ENCODE measurements at places on chromosomes 5 and 9.

- DNase-seq = peak; percentile 92
Observed at GRCh38 chr9:132406554-132407122, at the start of gene TTF1. TSS of gene TTF1 (minus strand) at chr9:132406840. CDS start at chr9:132402821, 4,019 bp downstream.

DNA sequence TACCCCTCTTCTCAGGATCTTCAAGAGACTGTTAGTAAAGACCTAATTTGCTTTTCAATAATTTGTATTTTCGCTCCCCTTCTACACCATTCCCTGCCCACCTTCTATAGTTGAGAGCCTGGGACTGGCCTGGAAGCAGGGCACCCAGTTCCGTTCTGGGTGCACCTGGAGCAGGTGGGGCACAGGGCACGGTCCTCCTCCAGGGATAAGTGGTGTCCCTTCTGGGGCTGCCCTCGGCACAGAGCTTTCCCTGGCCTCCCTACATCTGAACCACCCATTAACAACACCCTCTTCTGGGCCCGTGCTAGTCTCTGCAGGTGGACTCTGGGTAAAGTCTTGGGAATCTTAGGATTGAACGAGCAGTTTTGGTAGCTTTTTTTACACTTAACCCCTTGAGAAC, 92.8 kb upstream of the PANK3 start:
- no peak for DNase-seq

DNA sequence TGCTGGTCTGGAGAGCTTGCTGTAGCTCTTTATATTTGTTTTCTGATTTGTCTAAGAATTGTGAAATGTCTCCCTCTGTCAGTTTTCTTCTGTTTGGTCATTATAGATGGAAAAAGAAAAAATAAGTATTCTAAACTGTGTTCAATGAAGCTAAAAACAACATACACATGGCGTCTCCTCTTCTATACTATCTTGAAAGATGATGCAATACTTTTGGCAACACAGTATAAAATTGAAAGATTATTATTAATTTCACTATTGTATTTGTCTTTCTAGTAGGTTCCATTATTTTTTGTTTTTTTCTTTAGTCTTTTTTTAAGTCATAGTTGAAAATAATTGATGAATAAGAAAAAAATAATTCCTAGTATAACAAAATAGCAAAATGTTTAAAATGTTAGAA, 22.5 kb downstream of the CCDC192 start:
- DNase-seq = no peak

- DNase-seq = no peak
Observed at GRCh38 chr9:115439641-115440040, 321.7 kb upstream of the TNC start.

- DNase-seq = no peak
Observed at GRCh38 chr9:104905931-104906330, 22.0 kb downstream of the ABCA1 start.

DNA sequence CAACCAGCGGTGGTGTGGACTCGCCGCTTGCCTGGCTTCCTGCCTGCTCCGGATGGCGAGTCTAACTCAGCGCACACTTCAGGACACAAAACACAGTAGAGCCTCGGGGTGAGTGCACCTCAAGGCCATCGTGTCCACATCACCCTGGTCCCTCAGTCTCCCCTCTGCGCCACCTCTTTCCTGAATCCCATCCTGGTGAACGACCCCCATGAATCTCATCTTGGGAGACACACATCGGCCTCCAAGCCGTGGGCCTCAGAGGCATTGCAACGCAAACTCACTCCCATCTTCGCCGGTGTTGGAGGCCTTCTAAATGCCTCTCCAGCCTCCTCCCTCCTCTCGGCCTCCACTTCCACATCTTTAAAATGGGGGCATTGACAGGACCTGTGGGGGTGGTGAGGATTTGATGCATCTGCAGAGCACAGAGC, 124.3 kb downstream of the COL23A1 start:
- no peak for DNase-seq

DNA sequence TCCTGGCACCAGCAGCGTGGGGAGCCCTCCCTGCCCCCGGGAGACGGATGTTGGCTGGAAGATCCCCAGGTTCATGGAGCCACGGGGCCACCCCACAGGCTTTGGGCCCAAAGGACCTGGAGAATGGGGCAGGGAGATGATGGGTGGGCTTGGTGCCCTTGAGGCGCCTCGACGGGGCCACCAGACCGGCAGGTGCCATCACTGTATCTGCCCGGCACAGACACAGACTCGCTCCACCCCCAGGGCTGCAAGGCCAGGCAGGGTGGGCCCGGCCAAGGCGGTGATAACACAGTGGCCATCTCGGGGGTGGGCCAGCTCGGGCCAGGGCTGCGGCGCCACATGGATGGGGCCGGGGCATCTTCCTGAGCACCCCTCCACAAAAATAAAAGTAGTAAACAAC, 35.0 kb upstream of the EGFL7 start:
- DNase-seq = no peak

DNA sequence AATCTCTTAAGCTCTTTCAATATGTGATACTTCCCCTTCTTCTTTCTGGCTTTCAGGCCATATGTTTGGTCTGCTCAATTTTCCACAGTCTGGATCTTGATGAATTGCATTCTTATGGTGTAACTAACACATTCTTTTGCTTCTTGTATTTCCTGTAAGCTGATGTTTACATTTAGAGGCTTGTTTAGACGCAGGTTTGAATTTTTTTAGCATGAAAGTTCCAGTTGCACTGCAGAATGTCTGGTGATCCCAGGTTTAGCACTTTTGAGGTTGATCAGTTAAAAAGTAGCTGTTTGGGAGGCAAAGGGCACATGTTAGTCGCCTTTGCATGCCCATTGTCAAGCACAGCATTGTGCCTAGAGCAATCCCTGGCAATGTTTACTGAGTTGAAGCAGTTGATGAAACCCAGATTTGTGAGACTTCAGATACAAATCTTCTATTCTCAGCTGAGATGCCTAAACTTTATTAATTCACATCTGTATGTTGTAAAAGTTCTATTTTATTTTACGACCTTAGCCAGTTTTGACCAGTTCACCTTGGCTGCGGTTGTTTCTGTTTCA, 59.6 kb upstream of the SPATA31C2 start:
- no peak for DNase-seq

GRCh38 chr5:120866997-120867396, 402.9 kb downstream of the PRR16 start:
- no peak for DNase-seq

GRCh38 chr9:113578279-113578865, 114.8 kb downstream of the RGS3 start:
- DNase-seq = no peak

GRCh38 chr9:115593587-115594091, 475.7 kb upstream of the TNC start:
- no peak for DNase-seq

- DNase-seq = no peak
Observed at GRCh38 chr9:110030632-110031031, 177.3 kb downstream of the C9orf152 start.

DNA sequence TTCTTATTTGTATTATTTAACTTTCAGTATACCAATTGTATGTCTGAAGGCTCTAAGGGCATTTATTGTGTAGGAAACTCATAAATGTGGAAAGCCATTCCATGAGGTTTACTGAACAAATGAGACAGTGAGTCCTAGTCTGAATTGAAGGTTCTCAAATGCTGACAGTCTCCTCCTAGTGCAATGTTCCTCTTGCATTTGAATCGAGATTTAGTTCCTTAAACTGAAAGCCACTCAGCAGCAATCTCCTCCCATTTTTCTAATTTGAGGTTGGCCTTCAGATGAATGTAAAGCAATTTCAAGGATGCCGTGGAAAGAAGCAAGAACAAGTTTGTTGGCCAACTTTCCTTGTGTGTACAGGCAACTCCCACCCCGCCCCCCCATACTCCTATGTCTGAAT, 493.2 kb upstream of the KLF4 start:
- DNase-seq = no peak

GRCh38 chr9:26781906-26782305, 110.7 kb downstream of the CAAP1 start:
- no peak for DNase-seq

GRCh38 chr5:93791518-93791972, 50.1 kb upstream of the POU5F2 start:
- no peak for DNase-seq

- peak; percentile 67 for DNase-seq
Observed at GRCh38 chr9:21709464-21710058, 92.9 kb upstream of the MTAP start.

DNA sequence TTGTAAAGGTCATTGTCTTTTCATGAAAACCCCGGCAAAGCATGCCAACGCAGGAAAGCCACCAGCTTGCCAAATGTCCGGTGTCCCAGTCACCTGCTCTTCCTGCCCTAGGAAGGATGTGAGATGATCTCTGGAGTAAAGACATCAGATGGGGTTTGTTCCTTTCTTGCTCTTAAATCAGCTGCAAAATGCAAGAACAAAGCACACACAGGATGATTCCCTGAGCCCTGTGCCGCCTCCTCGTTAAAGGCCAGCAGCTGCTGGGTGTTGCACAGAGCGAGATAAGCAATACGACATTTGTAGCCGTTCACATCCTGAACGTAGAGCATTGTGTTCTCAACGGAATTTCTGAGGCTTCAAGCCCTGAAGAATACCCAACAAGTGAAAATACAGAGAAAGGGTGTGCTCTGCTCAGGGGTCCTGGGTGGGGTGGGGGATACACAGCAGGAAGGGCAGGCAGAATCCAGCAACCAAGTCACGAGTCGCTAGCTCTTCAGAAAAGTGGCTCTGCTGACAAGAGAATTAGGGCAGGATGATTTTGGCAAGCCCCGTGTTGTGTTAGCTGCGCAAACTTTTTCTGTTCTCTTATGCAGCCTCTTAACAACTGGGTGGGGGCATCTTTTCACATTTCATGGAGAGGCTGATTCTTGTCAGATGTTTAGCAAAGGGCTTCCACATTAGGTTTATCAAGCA, 229.2 kb upstream of the MAP3K1 start:
- no peak for DNase-seq

- DNase-seq = no peak
Observed at GRCh38 chr9:126463426-126463825, 136.8 kb downstream of the MVB12B start.

DNA sequence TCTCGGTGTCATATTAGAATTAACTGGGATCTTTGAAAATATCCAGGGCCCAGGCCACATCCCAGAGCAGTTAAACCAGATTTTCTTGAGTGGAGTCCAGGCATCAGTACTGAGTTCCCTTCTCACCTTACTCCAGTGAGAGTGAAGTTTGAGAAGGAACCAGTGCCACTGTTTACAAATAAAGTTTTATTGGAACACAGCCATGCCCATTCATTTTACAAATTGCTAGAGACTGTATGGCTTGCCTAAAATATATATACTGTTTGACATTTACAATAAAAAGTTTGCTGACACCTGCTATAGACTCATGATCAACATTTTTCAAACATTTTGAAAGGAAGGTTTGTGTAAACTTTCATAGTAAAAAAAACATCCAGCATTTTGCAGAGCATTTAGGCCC, 63.7 kb upstream of the DMRT3 start:
- DNase-seq = no peak

DNA sequence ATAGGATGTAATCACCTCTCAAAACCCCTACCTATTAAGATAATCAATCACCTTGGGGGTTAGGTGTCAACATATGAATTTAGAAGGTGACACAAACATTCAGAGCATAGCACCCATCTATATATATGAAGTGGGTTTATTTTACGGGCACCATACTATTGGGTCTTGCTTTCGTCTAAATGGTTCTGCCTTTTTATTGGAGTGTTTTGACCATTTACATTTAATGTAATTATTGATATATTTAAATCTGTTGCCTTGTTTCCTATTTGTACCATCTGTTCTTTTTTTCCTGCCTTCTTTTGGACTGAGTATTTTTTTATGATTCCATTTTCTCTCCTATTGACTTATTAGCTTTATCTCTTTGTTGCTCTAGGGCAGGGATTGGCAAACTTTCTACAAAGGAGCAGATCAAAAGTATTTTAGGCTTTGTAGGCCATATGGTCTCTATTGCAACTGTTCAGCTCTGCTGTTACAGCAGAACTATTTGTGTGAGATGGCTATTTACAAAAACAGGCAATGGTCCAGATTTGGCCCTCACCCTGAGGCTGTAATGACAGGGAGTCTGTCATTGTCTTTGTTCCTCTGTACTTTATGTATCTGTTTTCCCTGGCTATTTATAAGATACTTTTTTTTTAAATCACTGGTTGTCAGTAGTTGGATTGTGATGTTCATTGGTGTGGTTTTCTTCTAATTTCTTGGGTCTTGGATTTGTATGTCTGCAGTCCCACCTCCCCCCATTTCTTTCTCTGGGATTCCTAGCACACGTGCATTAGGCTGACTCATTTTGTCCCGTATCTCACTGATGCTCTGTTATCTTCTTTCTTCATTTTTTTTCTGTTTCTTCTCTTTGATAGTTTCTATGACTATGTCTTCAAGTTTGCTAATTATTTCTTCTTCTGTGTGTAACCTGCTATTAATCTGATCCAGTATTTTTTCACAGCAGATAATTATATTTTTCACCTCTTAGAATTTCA, 127.1 kb downstream of the DAB2IP start:
- no peak for DNase-seq

DNA sequence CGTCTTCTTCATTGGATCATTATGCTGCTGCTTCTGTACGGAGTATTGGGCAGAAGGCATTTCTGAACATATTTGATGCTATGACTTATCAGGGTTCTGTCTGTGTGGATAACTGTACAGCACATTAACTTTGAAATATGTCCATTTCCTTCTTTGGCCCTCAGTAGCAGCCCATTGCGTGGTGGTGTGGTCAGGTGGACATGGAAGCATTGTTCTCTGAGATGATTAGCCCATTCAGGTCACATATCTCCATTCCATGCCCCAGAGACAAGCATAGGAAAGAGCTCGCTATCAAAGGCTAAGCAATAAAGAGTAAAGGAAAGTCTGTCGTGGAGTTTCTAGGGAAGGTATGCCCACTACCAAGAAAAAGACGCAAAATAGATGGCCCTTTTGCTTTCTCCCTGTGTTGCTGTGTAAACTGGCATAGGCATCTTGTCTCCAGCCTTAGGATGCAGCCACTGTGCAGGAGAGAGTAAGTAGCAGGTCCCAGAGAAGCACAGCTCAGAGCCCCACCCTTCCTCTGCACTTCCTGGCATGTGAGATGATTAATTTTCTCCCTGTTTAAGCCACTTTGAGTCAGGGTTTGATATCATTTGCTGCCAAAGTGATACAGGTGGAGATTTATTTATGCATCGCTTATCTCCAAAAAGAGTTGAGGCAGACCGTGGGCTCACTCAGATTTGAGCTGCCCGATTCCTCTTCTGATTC, 221.9 kb downstream of the PDZD2 start:
- no peak for DNase-seq

DNA sequence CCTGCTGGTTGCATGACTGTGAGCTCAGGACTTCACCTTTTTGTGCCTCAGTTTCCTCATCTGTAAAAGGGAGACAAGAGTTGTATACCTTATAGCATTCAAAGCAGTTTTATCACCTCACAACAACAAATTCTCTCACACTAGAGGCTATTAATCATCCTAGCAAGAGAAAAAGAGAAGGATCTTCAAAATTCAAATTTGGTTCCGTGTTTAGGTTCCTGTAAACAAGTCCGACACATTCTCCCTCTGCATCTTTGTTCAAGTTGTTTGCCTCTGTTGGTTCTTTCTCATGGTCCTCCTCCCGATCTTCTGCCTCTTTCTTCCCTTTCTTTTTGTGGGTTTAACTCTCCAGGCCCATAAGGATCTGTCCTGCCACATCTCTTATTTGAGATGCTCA, 218.0 kb downstream of the PIK3R1 start:
- DNase-seq = no peak

GRCh38 chr9:123239726-123240125, 28.7 kb downstream of the STRBP start:
- DNase-seq = no peak

Measured in stimulated activated CD4-positive, alpha-beta T cell treated with anti-CD3 and anti-CD28 coated beads, Interleukin-4, amount 100 ng/mL, for 48 hours (primary cell).